ENCODE measurements at places on chromosomes 12 and 14. TPM values are rescaled to one million over a fixed set of nuclear protein-coding genes. Genes with fewer than 3 reads are reported as not detected.

DNA sequence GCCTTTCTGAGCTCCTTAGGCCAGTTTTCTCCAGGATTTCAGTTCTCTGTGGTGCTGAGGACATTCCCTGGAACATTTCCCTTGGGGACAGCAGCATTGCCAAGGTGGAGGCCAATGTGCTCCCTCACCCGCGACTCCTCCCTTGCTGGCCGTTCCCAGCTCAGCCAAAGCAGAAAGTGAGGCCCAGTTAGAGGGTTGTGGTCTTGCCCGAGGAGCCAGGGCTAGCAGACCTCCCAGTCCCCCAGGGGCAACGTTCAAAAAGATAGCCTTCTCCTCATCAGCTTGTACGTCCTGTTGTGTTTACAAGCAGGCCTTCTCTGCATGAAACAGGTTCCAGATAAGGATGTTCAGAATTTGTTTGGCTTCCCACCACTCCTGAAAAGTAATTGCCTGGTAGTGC is 78.4 kb downstream of the SSPN start:
- no peak for DNase-seq

SDR9C7 gene
- total RNA-seq = 0.31 TPM

DNA sequence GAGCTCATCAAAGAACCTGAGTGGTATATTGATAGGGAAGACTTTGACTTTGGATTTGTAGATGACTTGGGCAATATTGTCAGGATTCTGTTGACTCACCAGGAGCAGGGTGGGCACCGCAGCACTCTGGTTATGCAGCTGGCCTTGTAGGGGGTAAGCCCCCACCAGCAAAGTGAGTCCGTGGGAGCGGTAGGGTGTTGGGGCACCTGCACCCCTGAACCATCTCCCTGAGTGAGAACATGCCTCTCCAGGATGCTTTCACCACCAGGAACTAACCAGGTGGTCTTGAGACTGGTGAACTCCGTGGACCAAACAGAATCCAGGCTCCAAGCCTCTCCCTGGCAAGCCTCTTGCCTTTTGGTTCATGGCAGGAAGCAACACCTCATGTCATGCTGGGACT is 44.0 kb upstream of the EIF5 start:
- DNase-seq = no peak

DNA sequence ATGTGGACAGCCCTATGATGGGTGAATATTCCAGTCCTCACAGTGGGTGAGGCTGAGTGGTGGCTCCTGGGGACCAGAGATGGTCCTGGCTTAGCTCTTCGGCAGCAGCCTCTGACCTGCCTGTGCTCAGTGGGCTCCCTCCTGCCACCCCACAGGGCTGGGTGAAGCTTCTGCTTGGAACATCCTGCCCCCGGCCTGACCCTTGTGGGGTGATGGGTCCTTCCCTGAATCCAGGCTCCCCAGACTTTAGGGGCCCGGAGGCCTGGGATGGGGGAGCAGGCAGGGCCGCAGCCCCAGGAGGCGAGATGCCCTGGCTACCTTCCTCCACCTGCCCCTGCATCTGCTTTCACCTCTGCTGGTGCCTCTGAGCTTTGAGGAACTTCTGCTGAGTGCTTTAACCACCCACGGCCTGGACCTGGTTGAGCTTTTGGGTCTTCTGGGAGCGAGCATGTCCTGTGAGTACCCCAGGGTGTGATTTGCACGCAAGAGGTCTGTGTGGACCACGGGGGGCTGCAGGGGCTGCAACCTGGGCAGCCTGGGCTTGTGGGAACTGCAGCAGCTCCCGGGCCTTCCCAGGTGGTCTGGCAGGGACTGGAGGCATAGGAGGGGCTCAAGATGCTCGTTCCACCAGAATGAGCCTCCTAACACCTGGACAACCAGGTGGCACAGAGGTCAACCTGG is 159.5 kb downstream of the KIF26A start:
- DNase-seq = no peak

BAZ2A gene
- total RNA-seq = 10.0 TPM

GRCh38 chr14:49221316-49221715 is 364.9 kb downstream of the RPS29 start:
- DNase-seq = no peak

Measured in occipital lobe (tissue), 3 donors.